ENCODE measurements at places on chromosomes 16 and 17.

GRCh38 chr17:29012535-29012934 lies 6.7 kb upstream of the SEZ6 start:
- DNase-seq: no peak

GRCh38 chr16:84597528-84597896 lies 20.4 kb downstream of the COTL1 start:
- DNase-seq: no peak

DNA sequence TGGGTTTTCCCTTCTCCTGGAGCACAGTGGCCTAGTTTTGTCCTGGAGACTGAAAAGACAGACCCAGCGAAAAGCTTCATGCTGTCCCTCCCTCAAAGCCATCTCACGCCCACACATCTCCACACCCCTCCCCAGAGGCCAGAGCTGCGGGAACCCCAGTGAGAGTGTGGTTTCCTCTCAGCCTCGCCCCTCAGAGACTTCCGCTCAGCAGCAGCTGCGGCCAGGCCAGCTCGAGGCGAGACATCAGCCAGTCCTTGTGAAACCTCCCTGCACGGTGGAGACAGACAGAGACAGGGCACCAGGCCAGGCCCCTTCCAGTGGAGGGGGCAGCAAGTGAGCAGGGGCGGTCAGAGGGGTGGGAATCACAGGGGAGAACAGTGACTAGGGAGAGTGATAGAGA lies 77.0 kb upstream of the TNRC6C start:
- DNase-seq: peak; percentile 80

- DNase-seq: no peak
Measured at GRCh38 chr17:14826358-14826757, 438.8 kb downstream of the PMP22 start.

GRCh38 chr17:65662196-65662595 lies 100.7 kb upstream of the AXIN2 start:
- peak; percentile 79 for DNase-seq

DNA sequence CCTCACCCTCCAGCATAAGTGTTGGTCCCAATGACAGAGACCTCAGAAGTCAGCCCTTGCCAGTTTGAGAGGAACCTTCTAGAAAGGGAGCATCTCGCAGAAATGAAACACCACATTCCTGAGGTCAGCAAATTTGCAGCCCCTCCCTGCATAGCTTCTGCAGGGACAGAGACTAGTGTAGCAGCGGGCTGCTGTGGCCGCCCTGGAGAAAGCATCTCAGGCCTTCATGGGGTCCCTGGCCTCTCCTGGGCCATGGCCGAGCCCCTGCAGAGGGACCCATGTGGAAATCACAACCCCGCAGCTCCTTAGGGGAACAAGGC lies 11.4 kb downstream of the HS3ST6 start:
- DNase-seq: peak; percentile 42

DNA sequence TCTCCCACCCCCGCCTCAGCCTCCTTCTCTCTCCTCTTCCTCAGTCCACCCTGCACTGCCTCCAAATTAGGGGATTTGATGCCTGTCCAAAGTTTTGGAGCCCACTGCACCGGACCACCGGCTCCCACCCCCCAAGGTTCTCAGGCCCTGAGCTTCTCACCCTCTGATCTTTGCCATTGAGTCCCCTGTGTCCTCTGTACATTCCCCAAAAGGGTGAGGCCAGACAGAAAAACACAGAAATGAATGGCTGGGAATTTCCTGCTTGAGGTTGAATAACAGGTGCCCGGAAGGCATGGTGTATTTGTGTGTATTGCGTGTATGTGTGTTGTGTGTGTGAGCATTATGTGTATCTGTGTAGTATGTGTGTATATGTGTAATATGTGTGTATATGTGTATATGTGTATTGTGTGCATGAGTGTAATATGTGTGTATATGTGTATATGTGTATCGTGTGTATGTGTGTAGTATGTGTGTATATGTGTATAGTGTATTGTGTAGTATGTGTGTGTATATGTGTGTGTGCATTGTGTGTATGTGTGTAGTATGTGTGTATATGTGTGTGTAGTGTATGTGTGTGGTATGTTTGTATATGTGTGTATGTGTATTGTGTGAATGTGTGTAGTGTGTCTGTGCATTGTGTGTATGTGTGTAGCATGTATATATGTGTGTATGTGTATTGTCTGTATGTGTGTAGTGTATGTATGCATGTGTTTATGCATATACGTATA lies 16.0 kb upstream of the CCL17 start:
- no peak for DNase-seq
